ENCODE measurements at places on chromosomes 3 and 15. TPM values are rescaled to one million over a fixed set of nuclear protein-coding genes. Genes with fewer than 3 reads are reported as not detected.

Gene BBX
- 55.6 TPM for total RNA-seq

Gene PCSK6
- total RNA-seq = 13.5 TPM

Gene MASP1
- not detected for total RNA-seq

Gene GOLGA8N
- 2.4 TPM for total RNA-seq

Gene ALPK3
- total RNA-seq = 2.0 TPM

Gene NR2F2
- total RNA-seq = 61.4 TPM

Gene XXYLT1
- 10.9 TPM for total RNA-seq

Gene DUSP7
- total RNA-seq = 16.6 TPM

Gene SLC28A2
- not detected for total RNA-seq

GRCh38 chr15:40549894-40550293 lies 14.9 kb downstream of the CCDC32 start:
- H3K36me3 ChIP-seq = no peaks in the 10 kb centered on the region
- H3K27ac ChIP-seq = no peak overlapping the region
- H3K27me3 ChIP-seq = no peaks in the 10 kb centered on the region
- no peak for DNase-seq
- no peak overlapping the region for H3K4me3 ChIP-seq
- H3K4me1 ChIP-seq = no peaks in the 10 kb centered on the region

DNA sequence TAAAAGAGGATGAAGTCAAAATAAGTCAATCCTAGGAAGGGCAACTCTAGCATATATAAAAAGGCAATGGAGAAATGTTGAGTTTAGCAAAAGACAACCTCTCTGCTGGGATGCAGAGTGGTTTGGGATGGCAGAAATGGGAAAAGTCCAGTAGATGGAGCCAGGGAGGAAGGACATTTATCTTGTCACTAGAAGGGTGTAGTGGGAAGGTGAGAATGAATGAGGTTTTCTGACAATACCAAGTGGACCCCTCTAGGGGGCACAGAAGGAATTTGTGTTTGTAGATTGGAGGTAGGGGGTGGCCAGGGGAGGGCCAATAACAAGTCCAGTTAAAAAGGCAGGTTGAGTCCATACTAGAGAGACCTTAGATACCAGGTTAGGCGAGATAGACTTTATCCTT lies 80.0 kb downstream of the THSD4 start:
- H3K4me1 ChIP-seq = no peaks in the 10 kb centered on the region
- no peak overlapping the region for H3K27ac ChIP-seq
- H3K27me3 ChIP-seq = no peaks in the 10 kb centered on the region

DNA sequence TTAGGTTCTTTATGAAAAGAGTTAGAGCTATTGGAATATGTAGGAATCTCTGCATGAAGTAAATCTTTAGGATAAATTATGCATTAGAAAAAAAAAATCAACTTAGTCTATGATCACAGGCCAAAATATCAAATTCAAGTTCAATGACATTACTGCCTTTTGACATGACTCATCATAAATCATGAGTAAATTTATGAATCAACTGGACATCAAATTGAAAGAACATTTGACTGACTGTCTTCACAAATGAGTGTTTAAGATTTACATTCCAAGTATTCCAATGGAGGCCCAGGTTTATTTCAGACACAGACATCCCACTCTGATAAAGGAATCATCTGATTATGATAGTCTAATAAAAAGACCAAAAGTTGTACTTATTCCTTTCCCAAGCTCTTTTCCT lies 192.8 kb upstream of the TTC14 start:
- no peaks in the 10 kb centered on the region for H3K4me1 ChIP-seq
- H3K27ac ChIP-seq = no peak overlapping the region
- DNase-seq = no peak
- H3K36me3 ChIP-seq = no peaks in the 10 kb centered on the region

GRCh38 chr3:161038725-161039124 lies 66.4 kb downstream of the B3GALNT1 start:
- H3K4me3 ChIP-seq = no peak overlapping the region
- H3K4me1 ChIP-seq = no peaks in the 10 kb centered on the region
- H3K36me3 ChIP-seq = no peaks in the 10 kb centered on the region
- no peaks in the 10 kb centered on the region for H3K27me3 ChIP-seq
- DNase-seq = no peak

DNA sequence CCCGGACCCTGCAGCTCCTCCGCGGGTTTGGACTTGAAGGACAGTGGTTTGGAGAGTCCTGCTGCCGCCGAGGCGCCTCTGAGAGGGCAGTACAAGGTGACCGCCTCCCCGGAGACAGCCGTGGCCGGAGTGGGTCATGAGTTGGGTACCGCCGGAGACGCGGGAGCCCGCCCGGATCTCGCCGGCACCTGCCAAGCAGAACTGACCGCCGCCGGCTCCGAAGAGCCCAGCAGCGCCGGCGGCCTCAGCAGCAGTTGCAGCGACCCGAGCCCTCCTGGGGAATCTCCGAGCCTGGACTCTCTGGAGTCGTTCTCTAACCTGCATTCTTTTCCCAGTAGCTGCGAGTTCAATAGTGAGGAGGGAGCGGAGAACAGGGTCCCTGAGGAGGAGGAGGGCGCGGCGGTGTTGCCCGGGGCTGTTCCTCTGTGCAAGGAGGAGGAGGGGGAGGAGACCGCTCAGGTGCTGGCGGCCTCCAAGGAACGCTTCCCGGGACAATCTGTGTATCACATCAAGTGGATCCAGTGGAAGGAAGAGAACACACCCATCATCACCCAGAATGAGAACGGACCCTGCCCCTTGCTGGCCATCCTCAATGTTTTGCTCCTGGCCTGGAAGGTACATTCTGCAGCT lies 634 bp downstream of the MINDY2 start:
- H3K4me1 ChIP-seq = peaks cover 14% of the 10 kb centered on the region
- H3K27ac ChIP-seq = peak overlapping the region; percentile 92
- DNase-seq = no peak
- H3K27me3 ChIP-seq = no peaks in the 10 kb centered on the region

- H3K36me3 ChIP-seq = no peaks in the 10 kb centered on the region
- H3K4me3 ChIP-seq = no peak overlapping the region
- H3K27me3 ChIP-seq = peaks cover 48% of the 10 kb centered on the region
- no peak overlapping the region for H3K27ac ChIP-seq
- no peaks in the 10 kb centered on the region for H3K4me1 ChIP-seq
Measured at GRCh38 chr15:70535071-70535954, 228.0 kb downstream of the UACA start.

- DNase-seq = no peak
- no peaks in the 10 kb centered on the region for H3K27me3 ChIP-seq
- no peaks in the 10 kb centered on the region for H3K4me1 ChIP-seq
- H3K36me3 ChIP-seq = no peaks in the 10 kb centered on the region
- no peak overlapping the region for H3K4me3 ChIP-seq
Measured at GRCh38 chr15:47796830-47797229, 79.5 kb downstream of the SEMA6D start.

DNA sequence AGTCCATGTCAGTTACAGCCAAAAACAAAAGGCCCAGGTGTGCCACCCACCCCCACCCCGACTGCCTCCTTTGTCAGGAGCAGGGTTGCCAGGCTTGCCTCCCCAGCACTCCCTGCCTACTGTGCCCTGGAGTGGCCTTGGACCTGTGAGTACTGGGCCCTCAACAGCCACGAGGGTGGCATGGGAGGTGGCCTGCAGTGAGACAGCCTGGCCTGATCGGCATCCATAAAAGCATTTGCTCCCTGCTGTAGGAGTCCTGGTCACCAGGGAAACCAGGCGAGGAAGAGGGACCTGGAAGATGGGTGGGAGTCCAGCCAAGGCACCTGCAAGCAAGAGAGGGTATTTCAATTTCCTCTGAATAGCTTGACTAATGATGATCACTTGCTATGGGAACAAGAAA lies 56.4 kb upstream of the KCNMB2 start:
- no peaks in the 10 kb centered on the region for H3K36me3 ChIP-seq
- no peak for DNase-seq
- no peaks in the 10 kb centered on the region for H3K4me1 ChIP-seq
- no peak overlapping the region for H3K4me3 ChIP-seq
- no peaks in the 10 kb centered on the region for H3K27me3 ChIP-seq
- no peak overlapping the region for H3K27ac ChIP-seq

GRCh38 chr3:141011997-141012262 lies 39.2 kb upstream of the SPSB4 start:
- H3K27ac ChIP-seq = no peak overlapping the region
- no peak overlapping the region for H3K4me3 ChIP-seq
- H3K27me3 ChIP-seq = no peaks in the 10 kb centered on the region
- no peaks in the 10 kb centered on the region for H3K36me3 ChIP-seq
- DNase-seq = no peak
- peaks cover 7% of the 10 kb centered on the region for H3K4me1 ChIP-seq

DNA sequence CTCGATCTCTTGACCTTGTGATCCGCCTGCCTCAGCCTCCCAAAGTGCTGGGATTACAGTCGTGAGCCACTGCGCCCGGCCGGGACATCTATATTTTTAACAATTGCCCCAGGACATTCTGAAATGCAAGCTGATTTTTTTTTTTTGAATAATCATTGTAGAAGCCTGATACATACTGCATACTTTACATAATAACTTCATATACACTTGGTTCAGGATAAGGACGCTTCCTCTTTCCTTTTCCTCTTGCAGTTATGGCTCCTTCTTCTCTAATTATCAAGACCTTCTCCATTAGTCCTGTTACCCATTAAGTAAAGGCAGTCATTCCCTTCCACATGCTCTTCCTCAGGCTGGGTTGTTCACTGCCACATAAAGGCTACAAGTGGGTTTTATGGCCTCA lies 58.3 kb downstream of the SLCO3A1 start:
- H3K4me1 ChIP-seq = no peaks in the 10 kb centered on the region
- H3K4me3 ChIP-seq = no peak overlapping the region
- no peaks in the 10 kb centered on the region for H3K36me3 ChIP-seq
- H3K27me3 ChIP-seq = no peaks in the 10 kb centered on the region

- no peak for DNase-seq
- no peaks in the 10 kb centered on the region for H3K4me1 ChIP-seq
- no peaks in the 10 kb centered on the region for H3K27me3 ChIP-seq
- no peak overlapping the region for H3K4me3 ChIP-seq
- no peaks in the 10 kb centered on the region for H3K36me3 ChIP-seq
Measured at GRCh38 chr15:25422021-25422420, 16.8 kb downstream of the UBE3A start.

DNA sequence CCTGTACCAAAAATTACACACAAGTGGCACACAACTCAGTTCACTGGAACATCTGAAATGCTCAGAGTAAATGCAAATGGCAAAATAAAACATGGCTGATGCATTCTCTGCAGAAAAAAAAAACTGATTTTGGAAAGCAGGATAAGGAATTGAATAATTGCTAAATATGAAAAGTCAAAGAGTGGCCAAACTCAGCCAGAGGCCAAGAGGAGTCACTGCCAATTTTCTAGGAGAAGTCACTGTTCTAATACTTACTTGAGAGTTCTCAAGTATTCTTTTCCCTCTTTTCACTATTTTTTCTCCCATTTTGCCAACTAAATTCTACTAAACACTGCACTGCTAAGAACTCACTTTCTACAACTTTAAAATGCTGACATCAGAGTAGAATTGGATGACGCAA lies 1018.6 kb downstream of the TUSC7 start:
- H3K4me3 ChIP-seq = no peak overlapping the region
- no peak overlapping the region for H3K27ac ChIP-seq
- no peaks in the 10 kb centered on the region for H3K36me3 ChIP-seq
- DNase-seq = no peak

- DNase-seq = no peak
- H3K36me3 ChIP-seq = no peaks in the 10 kb centered on the region
- no peak overlapping the region for H3K27ac ChIP-seq
Measured at GRCh38 chr15:34783991-34784390, 11.4 kb downstream of the ACTC1 start.

GRCh38 chr3:63966007-63966406 lies 53.8 kb upstream of the SCAANT1 start:
- H3K4me3 ChIP-seq = no peak overlapping the region
- no peak for DNase-seq
- no peaks in the 10 kb centered on the region for H3K27me3 ChIP-seq
- no peaks in the 10 kb centered on the region for H3K36me3 ChIP-seq
- H3K27ac ChIP-seq = no peak overlapping the region

DNA sequence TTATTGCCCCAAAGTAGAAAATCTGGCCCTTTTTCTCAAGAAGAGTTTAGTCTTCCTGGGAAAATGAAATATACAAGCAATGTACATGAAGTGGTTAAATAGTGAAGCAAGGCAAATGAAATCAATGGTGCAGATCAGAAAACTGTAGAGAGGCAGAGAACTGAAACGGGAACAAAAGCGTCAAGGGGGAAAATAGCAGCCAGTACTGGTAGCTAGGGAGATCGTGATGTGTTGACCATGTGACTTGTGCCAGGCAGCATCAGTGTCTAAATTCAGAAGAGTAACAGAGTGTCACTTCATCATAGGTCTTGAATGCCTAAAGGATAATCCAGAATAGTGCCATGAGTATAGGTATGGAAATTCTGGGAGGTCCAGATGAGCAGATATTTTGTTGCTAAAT lies 163.1 kb downstream of the CHL1 start:
- H3K27me3 ChIP-seq = no peaks in the 10 kb centered on the region
- DNase-seq = no peak
- H3K4me1 ChIP-seq = no peaks in the 10 kb centered on the region
- H3K4me3 ChIP-seq = no peak overlapping the region
- H3K36me3 ChIP-seq = no peaks in the 10 kb centered on the region
- H3K27ac ChIP-seq = no peak overlapping the region

DNA sequence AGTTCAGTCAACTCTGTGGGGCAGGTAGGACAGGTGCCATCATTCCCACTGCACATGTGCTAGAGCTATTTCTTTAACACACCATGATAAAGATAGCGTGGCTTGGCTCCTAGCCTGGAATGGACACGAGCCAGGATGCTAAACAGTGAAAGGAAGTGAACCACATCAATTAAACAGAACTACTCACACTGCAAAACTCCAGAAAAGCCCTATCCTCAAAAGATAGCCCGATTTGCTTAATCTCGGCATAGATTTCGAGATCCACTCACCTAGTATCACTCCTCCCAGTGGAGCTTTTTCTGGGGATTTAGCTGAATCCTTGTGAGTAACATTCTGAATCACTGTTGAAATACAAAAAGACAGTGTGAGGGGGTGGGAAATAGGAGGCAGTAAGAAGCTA lies 118.0 kb downstream of the ABI3BP start:
- no peak overlapping the region for H3K27ac ChIP-seq
- no peaks in the 10 kb centered on the region for H3K27me3 ChIP-seq
- no peaks in the 10 kb centered on the region for H3K36me3 ChIP-seq

DNA sequence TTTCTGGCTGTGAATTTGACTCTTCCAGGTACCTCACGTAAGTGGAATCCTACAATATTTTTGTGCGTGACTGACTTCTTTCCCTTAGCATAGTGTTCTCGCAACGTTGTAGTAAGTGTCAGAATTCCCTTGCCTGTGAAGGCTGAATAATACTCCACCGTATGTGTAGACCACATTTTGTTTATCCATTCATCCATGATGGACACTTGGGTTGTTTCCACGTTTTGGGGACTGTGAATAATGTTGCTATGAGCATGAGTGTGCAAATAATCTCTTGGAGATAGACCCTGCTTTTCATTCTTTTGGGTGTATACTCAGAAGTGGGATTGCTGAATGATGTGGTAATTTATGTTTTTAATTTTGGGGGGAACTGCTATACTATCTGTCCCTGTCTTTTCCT lies 82.2 kb downstream of the APBA2 start:
- no peak for DNase-seq
- H3K4me1 ChIP-seq = no peaks in the 10 kb centered on the region
- no peaks in the 10 kb centered on the region for H3K36me3 ChIP-seq
- H3K4me3 ChIP-seq = no peak overlapping the region

Measured in HCT116 (cell line).